ENCODE measurements at places on chromosomes 7 and 10.

DNA sequence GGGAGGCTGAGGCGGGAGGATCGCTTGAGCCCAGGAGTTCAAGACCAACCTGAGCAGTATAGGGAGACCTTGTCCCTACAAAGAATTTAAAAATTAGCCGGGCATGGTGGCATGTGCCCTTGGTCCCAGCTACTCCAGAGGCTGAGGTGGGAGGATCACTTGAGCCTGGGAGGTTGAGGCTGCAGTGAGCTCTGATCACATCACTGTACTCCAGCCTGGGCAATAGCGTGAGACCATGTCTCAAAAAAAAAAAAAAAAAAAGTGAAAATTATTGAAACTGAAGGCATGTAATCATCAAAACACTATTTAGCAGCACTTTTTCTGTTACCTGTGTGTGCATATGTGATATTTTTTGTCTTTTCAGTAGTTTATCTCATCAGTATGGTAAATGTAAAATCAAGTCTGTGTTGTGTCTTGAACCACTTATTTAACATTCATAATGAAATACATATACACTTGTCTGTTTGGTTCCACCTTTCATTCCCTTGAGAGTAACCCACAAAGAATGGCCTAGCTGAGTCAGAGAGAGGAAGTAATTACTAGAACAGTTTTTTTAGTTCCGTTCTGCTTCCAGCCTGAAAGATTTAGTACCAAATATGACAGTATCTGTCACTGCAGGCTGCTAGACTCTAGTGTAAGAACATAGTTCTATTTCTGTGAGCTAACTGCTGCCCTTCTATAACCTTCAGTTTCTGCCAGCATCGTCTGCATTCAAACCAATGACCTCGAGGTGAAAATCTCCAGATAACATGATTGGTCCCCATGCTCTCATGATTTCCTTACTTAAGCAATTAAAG lies 68.6 kb downstream of the MMRN2 start:
- no peak for DNase-seq

DNA sequence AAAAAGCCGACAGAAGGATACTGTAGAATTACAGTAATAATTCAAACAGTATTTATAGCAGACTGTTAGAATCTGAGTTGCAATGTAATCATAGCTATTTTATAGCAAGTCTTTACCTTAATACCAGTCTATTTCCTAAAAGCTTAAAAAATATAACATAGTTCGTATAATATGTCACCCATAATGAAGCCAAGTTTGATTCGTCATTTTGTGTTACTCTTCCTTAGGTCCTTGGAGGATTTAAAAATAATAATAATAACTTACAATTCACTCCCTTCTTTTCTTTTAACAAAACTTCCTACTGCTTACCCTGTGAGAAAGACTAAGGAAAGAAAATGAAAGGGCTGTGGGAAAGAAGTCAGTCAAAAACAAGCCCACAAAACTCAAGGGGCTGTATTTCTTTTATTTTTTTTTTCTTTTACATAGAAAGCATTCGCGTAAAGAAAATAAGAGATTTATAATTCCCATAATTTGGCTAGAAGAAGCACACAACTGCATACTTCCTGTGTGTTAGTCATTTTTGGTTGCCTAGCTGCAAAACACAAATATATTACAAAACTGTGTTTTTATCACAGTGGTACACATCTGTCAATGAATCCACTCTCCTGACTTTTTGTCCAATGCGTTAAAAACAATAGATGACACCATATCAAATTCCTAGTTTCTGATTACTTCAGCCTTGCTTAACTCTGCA lies 187.2 kb upstream of the CELF2 start:
- no peak for DNase-seq

DNA sequence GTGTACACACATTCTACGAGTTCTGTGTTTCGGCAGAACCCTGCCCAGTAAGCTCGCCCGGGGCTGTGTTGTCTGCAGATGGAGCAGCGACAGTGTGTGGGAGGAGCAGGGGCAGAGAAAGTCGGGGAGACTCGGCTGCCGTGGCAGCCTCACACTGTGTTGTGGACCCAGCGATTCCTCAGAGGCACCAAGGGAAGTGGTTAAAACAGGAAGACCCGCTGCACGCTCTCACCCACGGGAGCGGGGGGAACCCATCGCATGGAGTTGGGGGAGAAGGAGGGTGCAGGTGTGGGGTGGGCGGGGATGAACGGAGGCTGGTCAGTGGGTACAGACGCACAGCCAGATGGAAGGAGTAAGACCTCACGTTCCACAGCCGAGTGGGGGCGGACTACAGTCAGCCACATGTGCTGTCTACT lies 250.2 kb downstream of the ELFN1 start:
- DNase-seq: no peak

GRCh38 chr10:50931948-50932431 lies 46.6 kb upstream of the A1CF start:
- DNase-seq: no peak

DNA sequence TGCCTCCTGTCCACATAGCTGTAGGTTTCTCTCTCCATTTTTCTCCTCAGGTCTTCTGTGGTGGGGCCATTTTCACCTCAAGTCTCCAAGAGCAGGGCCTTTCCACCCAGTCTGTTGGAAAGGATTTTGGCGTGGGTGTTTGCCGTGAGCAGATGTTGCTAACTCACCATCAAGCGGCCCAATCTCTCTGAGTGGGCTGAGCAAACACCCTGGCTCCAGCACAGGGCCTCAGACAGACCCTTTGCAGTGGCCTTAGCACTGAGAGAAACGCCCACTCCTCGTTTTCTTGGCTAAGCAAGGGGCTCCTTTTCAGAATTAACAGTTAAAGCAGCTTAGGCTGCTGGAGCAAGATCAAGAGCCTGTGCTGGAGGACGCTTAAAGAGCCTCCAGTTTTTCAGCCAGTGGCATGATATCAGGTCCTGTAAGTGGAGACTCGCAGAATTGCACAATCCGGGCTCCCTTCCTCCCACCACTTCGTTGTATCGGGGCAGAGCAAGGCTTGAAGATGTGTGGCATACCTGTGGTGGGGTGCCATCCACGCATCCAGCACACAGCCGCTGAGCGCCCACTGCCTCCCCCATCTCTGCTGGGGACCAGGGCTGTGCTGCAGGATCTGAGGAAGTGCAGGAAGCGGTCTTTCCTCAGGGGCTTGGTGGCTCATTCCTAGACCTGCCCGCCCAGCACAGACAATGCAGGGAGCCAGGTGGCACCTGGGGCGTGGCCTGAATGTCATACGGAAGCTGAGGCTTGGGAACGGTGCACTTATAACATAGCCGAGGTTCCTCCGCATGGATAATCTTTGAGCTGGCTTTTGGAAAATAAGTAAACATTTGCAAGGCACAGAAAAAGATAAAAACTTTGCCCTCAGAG lies 142.7 kb downstream of the ADARB2 start:
- no peak for DNase-seq

All from stimulated activated CD8-positive, alpha-beta memory T cell treated with anti-CD3 and anti-CD28 coated beads, Interleukin-12 subunit alpha, Interleukin-12 subunit beta, amount 100 ng/mL, for 4 hours (primary cell).